ENCODE measurements at places on chromosomes 12 and 14. TPM values are rescaled to one million over a fixed set of nuclear protein-coding genes. Genes with fewer than 3 reads are reported as not detected.

DNA sequence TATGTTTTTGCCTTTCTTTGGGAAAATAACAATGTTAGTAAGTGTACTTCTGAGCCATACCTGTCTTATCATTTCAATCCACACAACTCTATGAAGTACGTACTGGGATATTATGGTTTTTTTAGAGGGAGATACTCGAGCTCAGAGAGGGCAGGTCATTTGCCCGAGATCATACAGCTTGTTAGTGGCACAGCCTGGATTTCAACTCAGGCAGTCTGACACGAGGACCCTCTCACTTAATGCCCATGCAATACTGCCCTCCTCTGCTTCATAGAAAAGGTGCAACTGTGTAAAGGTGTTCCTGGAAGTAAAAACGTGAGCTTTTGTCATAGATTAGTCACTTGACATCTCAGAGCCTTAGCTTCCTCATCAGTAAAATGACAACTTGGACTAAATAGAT lies 128.0 kb downstream of the NDUFA12 start:
- peak; percentile 13 for DNase-seq

Gene TCP11L2
- total RNA-seq = 16.4 TPM

Gene IRF2BPL
- 31.5 TPM for total RNA-seq

DNA sequence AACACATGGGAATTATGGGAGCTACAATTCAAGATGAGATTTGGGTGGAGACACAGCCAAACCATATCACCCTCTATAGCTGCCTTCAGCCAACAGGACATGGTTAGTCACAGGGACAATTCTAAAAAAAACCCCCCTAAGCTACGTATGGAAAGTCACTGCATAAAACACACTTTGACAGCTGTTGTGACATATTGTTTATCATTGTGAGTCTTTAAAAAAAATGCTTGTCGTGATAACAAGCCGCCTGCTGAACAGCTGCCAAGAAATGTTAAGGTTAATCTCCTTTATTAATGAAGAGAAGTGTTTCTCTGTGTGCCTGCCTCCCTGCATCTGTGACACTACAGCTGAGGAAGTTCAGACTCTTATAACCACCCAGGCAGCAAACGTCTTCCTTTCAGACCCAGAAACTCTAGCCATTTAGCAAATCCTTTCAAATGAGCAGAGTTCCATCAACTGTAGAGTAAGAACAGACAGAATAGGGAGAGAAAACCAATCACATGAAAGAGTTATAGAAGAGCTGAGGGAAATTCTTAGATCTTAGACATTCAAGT lies 1459.6 kb upstream of the TMEM132C start:
- no peak for DNase-seq

- DNase-seq = no peak
Observed at GRCh38 chr12:55847033-55847432, 4.3 kb upstream of the MMP19 start.

DNA sequence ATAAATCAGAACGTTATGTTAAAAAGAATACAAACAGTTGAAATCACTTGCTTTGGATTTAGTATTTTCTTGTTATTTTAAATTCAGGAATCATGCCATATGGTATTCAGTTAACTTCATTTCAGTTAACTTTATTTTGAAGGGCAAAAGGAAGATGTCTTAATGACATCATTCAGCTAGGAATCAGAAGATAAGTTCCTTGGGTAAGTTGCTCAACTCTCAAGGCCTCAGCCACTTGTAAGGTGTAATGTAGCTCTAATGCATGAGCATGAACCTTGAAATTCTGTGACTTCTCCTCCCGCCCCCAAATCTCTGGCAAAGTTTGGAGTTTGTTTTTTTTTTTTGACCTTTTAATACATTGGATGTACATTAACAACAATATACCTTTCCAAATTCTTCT lies 42.6 kb downstream of the FRS2 start:
- DNase-seq = no peak

- no peak for DNase-seq
Observed at GRCh38 chr14:82776958-82777357, 1243.3 kb upstream of the SEL1L start.

Gene DCN
- total RNA-seq = 1.8 TPM

Gene SP7
- total RNA-seq = not detected

DNA sequence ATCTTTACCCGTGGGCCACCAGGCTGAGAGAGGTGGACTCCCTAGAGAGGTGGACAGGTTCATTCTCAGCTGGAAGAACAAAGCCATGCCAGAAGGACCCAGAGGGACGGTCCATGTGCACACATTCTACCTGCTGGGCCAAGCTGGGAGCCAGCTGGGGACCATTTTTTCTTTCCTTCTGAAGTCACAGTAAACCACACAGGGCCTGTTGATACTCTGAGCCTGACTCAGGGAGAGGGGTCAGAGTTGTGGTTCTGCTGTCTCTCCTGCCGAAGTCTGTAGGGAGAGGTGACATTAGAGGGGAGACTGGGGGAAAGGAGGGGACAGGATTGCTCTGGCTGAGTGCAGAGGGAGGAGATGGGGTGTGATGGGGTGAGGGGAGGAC lies 148.6 kb downstream of the TSPAN9 start:
- no peak for DNase-seq

Gene SUDS3
- total RNA-seq = 45.8 TPM

- no peak for DNase-seq
Observed at GRCh38 chr14:58871573-58871972, 233.8 kb downstream of the DACT1 start.

Gene ACVRL1
- total RNA-seq = not detected

GRCh38 chr14:89600950-89601826 lies 184.2 kb upstream of the FOXN3 start:
- DNase-seq = no peak

Gene NR1H4
- not detected for total RNA-seq

DNA sequence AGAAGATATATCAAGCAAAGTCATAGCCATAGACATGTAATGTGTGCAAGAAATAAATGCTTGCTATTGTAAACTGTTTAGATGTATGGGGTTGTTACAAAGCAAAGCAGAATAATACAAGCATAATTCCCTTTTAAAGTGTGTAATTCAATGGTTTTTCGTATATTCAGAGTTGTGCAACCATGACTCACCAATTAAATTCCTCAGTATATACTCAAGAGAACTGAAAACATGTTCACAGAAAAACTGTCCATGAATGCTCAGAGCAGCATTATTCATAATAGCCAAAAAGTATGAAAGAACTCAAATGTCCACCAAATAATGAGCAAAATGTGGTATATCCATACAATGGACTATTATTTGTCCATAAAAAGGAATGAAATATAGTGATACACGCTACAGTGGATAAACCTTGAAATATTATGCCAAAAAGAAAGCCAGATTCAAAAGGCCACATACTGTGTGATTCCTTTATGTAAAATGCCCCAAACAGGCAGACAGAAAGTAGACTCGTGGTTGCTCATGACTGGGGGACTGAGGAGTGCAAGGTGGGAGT lies 9.3 kb downstream of the GXYLT1 start:
- DNase-seq = no peak

Gene LRRK2
- 1.2 TPM for total RNA-seq

Gene SERPINA10
- not detected for total RNA-seq

Gene RHNO1
- 39.5 TPM for total RNA-seq

GRCh38 chr12:7075518-7075917 lies 15.0 kb downstream of the C1S start:
- no peak for DNase-seq

Gene ANKRD33
- total RNA-seq = not detected

DNA sequence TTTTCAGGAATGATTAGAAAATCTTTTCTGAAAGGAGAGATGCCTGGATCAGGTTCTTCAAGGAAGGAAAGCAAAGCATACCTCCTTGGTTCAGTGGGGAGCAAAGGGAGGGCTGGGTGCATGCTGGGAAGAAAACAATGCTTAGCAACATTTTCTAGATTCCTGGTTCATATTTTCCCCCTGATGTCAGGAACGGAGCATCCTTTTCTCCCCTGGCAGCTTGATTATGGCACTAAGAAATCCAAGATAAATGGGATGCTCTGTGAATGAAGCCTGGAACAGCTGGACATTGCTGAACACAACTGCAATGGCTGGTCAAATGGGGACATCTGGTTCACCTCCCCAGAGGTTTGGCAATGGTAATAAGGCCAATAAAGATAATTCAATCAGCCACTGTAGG lies 50.9 kb downstream of the KCNA5 start:
- no peak for DNase-seq

DNA sequence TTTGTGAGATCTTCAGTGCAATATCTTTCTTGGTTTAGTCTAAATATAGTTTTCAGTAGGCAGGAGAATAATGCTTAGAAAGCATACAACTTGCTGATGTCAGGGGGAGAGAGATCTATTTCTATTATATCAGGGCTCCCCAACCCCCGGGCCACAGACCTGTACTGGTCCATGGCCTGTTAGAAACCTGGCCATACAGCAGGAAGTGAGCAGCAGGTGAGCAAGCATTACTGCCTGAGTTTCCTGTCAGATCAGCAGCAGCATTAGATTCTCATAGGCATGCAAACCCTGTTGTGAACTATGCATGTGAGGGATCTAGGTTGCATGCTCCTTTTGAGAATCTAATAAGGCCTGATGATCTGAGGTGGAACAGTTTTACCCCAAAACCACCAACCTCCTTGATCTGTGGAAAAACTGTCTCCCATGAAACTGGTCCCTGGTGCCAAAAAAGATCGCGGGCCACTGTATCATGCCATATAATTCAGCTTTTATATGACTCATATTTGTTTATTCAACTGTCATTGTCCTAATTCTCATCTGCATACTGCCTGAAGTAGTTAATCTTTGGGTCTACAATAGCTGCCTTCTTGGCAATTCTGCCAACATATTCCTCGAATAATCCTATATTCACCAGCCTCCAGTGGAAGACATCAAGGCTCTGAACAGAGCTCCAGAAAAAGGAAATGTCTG lies 163.6 kb upstream of the DYRK2 start:
- no peak for DNase-seq

Gene FSCB
- total RNA-seq = not detected

Gene KLHL33
- total RNA-seq = not detected

DNA sequence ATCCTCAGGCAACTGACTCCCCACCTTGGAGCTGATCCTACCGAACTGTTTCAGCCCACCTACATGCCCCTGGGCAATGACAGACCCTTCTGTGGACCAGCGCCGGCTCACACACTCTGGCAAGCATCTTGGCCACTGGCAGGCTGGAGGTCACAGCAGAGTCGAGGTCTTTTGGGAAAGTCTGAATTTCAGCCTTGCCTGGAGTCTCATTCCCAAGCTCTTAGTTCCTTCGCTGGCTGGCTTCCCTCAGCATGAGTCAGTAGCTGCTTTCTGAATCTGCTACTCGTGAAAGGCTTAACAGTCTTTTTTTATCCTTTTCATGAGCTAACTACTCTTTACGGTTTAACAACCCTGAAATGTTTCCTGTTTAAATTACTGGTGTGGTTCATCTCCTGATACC lies 44.5 kb downstream of the ASCL4 start:
- DNase-seq = no peak

Gene ADCY6
- total RNA-seq = 8.0 TPM

GRCh38 chr14:85254711-85255110 lies 275.2 kb upstream of the FLRT2 start:
- DNase-seq = no peak

DNA sequence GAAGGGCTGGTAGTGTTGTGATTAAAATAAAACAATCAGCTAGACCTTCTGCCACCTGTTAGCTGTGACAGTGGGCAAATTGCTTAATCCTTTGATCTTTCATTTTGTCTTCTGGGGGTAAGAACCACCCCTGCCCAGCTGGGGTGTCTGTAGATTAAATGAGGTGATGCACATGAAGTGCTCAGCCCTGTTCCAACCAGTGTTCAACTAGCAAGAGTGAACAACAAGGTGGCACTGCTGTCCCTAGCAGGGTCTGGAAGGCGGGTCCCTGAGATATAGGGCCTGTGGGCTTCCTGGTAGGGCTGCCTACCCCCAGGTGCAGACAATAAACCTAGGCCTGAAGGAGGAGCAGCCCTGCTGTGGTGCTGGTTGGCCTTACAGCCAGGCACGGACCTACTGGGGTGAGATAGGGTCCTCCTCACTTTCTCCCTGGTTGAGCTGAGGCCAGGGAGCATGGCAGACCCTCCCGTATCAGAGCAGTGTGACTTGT lies 60.6 kb downstream of the ARL6IP4 start:
- no peak for DNase-seq

DNA sequence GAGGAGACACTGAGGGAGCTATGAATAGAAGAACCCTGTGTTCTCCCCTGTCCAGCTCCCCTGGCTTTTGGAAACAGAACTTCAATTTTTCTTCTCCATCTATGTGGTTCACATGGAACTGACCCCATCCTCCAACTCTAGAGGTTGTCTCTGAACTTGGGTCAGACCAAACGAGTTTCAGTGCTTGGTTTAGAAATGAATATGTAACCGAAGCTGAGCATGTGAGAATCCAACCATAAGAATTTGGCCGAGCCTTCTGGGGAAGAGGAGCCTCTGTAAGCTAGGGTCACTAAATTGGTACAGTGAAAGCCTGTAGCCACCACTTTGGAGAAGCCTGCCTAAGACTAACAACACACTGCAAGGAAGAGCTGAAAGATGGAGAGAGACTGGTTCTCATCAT lies 464.4 kb downstream of the ZFP36L1 start:
- no peak for DNase-seq

- DNase-seq = no peak
Observed at GRCh38 chr12:52439845-52440244, 5.7 kb upstream of the KRT75 start.

Measured in NCI-H460 (cell line).